ENCODE measurements at places on chromosomes 11 and 22.

DNA sequence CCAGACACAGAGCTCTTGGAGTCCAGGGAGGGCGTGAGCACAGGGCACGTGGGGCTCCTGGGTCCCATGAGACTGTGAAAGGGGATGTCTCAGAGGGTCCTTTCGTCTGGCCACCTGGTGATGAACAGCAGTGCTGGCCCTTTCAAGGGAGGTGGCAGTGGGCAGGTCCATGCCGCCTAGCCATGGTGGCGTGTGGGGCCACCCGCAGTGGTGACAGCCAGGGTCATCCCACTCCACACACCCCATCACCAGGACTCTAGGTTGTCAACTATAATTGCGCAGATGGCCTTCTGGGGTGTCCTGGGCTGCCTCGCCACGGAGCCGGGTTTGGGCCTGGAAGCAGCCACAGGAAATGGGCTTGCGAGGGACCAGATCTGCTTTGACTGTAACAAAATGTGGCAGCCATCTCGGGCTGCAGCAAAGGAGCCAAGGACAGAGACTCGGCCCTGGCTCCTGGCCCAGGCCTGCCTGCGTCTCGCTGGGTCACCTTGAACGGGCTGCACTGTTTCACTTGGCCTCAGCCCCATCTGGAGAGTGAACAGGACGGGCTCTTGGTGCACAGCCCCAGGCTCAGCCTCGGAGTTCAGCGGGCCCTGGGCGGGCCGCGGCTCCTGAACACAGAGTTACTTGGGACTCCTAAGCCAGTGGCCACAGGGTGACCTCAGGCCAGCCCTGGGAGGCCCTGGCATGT lies 1350.5 kb downstream of the BRD1 start:
- no peak for DNase-seq

- DNase-seq, result no peak
Measured at GRCh38 chr11:39641751-39642150, 1817.7 kb downstream of the LRRC4C start.

GRCh38 chr11:111604392-111605009 lies 2.3 kb downstream of the SIK2 start:
- DNase-seq, result no peak

GRCh38 chr11:72815110-72815618 lies 953 bp downstream of the ATG16L2 start:
- no peak for DNase-seq

GRCh38 chr11:9817191-9817590 lies 153.3 kb downstream of the SWAP70 start:
- no peak for DNase-seq

GRCh38 chr22:23404689-23405365 lies 175.3 kb downstream of the IGLL1 start:
- DNase-seq, result no peak

GRCh38 chr22:46697811-46698515 lies 40.1 kb downstream of the CERK start:
- no peak for DNase-seq

- DNase-seq, result no peak
Measured at GRCh38 chr22:49946612-49947295, 13.8 kb upstream of the PIM3 start.

- DNase-seq, result no peak
Measured at GRCh38 chr11:76292583-76293188, 86.4 kb upstream of the WNT11 start.

- no peak for DNase-seq
Measured at GRCh38 chr22:24181996-24182899, 961 bp downstream of the SUSD2 start.

DNA sequence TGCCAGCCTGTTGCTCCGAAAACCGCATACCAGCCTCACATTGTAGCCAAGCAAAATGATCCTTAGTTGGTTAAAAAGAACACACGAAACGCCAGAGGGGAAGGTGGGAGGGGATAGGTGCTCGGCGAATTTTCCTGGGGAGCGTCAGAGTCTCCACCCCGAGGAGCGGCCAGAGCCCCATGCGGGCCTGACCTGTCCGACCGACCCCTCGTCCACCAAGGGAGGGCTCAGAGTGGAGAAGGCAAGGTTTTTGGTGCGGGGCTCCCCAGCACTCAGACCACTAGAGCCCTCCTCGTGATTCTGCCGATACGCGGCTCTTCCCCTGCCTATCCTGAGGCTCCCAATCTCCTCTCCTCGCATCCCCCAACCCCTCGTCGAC lies 39.6 kb downstream of the DIXDC1 start:
- no peak for DNase-seq

- DNase-seq, result no peak
Measured at GRCh38 chr11:121589946-121590537, 137.3 kb upstream of the SORL1-AS1 start.

GRCh38 chr22:17120281-17120680 lies 879 bp downstream of the TMEM121B start:
- DNase-seq, result no peak

- no peak for DNase-seq
Measured at GRCh38 chr22:24905909-24906308, 40.6 kb downstream of the LHFPL7 start.

DNA sequence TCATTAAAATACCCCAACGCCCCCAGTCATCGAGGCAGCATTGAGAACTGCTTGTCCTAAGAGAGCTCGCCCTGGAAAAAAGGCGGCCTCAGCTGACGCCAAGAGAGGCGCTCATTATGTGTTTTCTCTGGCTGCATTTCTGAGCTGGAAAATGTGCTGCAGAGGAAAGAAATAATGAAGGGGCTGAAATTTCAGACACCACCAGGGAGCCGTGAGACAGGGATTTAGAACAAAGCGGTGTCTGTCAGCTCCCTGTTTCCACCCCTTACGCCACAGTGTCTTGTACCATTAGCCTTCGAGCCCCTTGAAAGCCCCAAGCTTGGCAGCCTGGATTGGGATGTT lies 14.4 kb downstream of the USH1C start:
- DNase-seq, result no peak

GRCh38 chr22:28914201-28914600 lies 30.8 kb downstream of the ZNRF3 start:
- DNase-seq, result no peak

- peak; percentile 35 for DNase-seq
Measured at GRCh38 chr11:3165152-3165705, at the start of gene OSBPL5. TSS of gene OSBPL5 (minus strand) at chr11:3165310. CDS start at chr11:3129148, 36,162 bp downstream.

DNA sequence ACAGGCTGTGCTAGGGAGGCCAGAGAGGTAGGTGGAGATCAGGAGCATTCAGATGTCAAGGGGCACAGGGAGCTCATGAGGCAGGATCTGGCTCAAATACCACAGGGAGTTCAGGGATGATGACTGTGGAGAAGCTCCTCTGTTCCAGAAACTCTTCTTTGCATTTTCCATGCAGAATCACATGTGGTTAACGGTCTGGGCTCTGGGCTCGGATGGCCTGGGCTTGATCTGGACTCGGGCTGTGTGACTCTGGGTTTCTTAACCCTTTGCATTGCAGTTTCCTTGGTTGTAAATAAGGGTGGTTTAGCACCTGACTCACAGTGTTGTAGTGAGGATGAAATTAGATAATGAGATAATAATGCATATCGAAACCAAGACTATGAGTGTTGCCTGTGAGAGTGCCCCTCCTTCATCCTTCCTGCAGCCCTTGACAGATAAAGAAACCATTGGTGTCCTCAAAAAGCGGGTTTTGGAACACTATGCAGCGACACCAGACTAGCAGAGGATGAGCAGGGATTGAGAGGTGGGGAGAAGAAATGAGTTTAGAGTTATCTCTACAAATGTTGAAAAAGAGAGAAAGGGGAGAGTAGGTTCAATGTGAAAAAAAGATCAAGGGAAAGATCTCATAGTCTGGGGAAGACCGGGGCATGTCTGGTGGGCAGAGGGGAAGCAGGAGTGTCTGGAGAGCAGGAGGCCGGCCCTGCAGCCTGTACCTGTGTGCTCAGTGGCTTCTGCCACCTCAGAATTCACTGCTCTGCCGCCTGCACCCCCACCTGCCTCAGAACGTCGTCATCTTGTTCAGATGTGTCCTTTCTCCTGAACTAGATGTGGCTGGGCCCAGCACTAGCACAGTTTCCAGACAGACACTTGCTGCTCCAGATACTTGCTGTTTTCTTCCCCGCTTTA lies 197.8 kb upstream of the SORL1-AS1 start:
- DNase-seq, result no peak

GRCh38 chr11:1569251-1569780 lies 2.8 kb downstream of the DUSP8 start:
- DNase-seq, result no peak

DNA sequence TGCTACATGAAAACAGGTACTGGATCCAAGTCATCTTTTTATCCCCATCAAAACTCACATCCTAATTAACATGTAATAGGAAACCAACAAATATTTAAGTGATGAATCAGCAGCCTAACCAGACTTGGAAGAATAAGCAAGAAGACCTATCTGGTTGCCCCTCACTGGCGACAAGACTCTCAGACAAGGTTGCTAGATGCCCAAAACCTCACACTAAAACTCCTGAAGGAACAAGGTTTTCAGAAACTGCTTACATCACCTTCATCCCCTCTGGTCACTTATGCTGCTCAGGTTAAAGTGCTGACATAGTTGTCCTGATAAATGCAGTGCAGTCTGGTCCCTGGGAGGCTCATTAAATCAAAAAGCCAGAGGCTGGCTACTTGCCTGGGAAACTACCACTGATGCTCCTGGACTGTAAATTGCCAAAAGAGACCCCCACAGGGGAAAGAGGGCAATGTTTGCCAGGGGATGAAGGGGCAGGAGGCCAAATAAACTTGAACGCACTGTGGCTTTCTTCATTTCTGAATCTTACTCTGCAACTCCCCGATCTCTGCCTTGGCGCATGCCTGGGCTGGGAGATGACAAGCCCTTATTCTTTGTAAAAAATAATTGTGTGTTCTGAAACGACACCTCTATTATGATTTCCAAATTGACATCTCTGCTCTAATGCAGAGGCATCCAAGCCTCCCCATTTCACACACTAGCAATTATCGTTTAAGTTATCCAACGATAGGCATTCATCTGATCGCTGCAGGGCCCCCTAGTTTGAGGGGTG lies 72.7 kb downstream of the AMBRA1 start:
- DNase-seq, result peak; percentile 22

GRCh38 chr11:117199053-117199915 lies at the start of gene TAGLN:
TSS of gene TAGLN (plus strand) at chr11:117199370. CDS start at chr11:117203014, 3,644 bp downstream.
- peak; percentile 80 for DNase-seq

DNA sequence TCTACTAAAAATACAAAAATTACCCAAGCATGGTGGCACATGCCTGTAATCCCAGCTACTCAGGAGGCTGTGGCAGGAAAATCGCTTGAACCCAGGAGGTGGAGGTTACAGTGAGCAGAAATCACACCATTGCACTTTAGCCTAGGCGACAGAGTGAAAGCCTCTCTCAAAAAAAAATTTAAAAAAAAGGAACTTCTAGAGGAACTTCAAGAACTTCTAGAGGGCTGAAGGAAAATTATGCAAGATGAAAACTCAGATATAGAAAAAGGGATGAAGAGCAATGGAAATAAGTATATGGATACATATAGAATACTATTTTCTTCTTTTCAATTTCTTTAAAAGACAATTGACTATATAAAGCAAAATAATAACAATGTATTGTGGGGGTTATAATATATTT lies 51.2 kb upstream of the PRR5 start:
- no peak for DNase-seq

- DNase-seq, result no peak
Measured at GRCh38 chr22:30296833-30297232, 7.5 kb upstream of the CASTOR1 start.

GRCh38 chr22:46287873-46288751 lies 8.6 kb upstream of the GTSE1 start:
- DNase-seq, result no peak

GRCh38 chr11:91926965-91927364 lies 297.7 kb upstream of the FAT3 start:
- no peak for DNase-seq

GRCh38 chr11:96523656-96524055 lies 133.8 kb downstream of the JRKL start:
- no peak for DNase-seq

DNA sequence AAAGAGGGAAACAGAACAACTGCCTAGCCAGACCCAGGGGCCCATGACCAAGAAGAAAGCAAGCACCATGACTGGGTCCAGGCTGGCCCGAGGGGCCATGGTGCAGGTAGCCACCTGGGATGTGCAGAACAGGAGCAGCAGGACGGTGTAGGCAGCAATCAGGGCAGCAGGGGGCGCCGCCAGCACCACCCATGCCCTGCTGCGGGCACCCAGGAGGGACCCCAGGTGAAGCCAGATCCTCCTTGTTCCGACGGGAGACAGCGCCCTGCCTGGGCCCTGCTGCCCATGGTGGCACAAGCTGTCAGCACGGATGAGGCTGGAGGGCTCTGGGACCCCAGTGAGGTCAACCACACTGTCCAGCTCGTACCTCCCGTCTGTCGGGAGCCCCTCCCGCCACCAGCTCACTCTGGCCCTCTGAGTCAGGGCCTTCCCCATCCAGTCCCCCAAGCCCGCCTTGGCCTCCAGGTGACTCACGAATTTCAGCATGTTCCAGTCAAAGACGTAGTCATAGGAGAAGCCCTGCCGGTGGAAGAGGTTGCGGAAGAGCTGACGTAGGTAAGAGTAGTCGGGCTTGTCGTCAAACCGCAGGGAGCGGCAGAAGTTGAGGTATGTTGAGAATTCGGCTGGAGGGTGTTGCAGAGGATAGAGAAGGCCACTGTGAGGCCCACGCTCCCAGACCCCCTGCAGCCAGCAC lies 18.8 kb downstream of the CSNK1E start:
- DNase-seq, result no peak

DNA sequence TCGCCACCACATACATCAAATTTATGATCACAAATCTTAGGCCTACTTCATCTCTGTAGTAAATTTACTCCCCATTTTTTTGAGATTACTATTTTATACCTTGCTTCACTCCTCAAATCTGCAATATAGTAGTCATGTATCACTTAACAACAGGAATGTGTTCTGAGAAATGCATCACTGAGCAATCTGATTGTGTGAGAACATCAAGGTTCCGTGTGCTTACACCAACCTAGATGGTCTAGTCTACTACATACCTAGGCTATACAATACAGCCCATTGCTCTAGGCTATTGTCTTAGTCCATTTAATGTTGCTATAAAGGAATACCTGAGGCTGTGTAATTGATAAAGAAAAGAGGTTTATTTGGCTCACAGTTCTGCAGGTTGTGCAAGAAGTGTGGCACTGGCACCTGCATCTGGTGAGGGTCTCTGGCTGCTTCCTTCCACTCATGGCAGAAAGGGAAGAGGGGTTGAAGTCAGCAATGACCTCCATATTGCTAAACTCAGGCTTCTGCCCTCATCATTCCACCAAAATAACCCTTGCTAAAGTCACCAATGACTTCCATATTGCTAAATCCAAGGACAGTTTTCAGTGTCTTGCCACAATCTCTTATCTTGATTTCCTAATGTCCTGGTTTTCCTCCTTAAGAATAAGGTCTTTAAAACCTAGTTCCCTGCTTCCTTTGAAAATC lies 140.3 kb downstream of the RBFOX2 start:
- DNase-seq, result no peak

Measured in GM04504 (cell line).